Activated T-cell treated with anti-CD3 and anti-CD28 coated beads for 4 hours (primary cell): ENCODE measurements at places on chromosomes 4 and X.

DNA sequence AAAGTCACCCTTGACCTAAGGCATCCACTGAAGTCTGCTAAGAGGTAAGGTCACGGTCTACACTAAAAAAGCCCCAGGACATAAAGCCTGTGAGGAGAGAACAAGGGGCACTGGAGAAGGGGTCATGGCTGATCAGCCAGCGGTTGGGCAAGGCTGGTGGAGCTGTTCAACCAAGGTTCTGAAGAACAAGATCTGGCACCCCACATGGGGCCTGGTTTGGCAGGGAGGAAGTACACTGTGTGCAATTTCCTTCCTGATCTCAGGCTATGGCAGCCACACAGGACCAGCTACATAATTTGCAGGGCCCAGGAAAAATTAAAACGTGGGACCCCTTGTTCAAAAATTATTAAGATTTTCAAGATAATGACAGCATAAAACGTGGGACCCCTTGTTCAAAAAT lies 14.1 kb upstream of the BRS3 start:
- no peak for DNase-seq

DNA sequence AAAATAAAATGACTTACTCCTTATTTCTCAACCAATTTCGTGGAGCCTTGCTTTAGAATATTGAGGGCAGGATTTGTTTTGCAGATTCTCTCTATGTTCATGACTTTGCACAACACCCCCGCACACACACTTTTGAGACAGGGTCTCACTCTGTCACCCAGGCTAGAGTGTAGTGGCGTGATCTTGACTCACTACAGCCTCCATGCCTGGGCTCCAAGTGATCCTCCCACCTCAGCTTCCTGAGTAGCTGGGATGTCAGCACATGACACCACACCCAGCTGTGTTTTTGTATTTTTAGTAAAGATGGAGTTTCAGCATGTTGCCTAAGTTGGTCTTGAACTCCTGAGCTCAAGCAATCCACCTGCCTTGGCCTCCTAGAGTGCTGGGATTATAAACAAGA lies 12.0 kb downstream of the CT47C1 start:
- DNase-seq = no peak

- no peak for DNase-seq
Observed at GRCh38 chrX:140099221-140099620, 133.9 kb upstream of the CXorf66 start.

DNA sequence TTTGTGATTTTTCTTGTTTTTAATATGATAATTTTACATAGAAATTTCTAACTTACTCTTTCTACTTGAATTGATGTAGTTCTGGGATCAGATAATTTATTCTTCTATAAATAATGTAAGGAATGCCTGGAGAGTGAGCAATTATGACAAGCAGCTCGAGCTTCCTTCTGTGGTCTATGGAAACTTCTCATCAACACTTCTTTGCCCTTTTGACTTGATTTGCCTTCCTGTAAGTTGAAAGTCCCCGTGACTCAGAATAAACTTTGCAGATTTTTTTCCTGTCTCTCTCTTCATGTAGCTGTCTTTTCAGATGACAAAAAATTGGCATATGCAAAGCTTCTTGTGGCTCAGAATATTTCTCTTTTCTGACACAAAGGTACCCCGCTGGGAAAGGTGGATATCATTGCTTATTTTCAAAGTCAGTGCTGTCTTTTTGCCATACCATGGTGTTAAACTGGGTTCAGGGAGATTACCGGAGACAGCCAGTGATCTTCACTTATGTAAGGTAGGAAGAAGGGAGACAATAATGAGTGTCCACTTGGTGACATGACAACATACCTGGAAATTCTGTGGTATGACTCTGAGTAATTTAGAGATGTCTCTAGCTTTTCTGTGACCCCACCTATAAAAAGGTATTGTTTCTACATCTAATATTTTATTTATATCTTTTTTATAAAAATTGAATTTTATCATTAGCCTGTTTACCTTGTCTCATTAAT lies 278.6 kb upstream of the GNPDA2 start:
- no peak for DNase-seq

GRCh38 chrX:147912093-147912801 lies 528 bp downstream of the FMR1 start:
- DNase-seq = no peak

DNA sequence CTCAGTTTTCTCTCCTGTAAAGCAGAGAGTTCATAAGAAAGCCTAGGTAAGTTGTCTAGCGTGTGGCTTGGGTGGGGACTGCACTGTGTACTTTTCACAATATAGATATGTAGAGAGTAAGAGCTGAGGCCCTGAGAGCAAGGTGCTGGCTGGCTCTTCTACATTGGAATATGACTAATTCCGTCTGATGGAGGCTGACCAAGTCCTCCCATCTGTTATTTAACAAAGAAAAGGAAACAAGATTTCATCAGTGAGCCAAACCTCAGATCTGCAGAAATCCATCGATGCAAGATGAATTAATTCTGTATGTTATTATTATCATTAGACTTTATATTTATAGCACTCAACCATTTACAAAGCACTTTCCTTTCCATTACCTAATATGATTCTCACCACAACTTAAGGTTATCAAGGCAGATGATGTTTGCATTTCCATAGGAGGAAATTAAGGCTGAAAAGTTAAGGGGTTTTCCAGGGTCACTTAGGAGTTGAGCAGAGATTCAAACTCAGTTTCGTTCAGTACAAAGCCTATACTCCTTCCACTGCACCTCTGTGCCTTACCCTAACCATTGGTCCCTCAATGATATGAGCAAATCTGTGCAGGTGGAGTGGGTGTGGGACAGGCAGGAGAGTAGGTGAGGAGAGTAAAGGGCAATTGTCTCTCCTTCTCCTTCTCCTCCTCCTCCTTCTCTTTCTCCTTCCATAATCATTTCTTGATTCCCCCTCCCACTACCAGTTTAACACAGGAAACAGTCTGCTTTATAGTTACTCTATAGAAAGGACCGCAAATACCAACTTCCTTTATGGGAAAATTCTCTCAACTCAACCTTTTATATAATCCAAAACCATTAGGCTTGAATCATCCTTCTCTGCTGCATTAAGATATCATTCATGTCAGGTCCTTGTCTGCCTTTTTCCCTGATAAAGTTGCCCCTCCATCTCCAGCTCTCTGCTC lies 27.6 kb upstream of the SRD5A3 start:
- no peak for DNase-seq

- DNase-seq = no peak
Observed at GRCh38 chr4:121449416-121449815, 68.6 kb upstream of the QRFPR start.

DNA sequence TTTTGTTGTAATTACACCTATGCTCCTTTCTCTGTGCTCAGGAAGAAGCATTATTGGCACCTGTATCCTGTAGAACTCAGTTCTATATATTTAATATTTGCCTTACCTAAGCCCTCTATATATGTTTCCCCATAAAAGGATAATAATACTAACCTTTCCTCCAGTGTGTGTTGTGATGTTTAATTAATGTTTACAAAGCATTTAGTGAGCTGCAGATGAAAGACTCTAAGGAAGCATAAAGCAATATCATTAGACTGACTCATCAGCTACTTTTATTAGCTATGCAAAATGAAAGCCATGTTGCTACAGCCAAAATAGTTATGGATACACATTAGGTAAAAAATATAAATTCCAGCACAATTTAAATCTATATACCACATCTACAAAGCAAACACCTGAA lies 93.6 kb upstream of the PTPN13 start:
- DNase-seq = no peak

DNA sequence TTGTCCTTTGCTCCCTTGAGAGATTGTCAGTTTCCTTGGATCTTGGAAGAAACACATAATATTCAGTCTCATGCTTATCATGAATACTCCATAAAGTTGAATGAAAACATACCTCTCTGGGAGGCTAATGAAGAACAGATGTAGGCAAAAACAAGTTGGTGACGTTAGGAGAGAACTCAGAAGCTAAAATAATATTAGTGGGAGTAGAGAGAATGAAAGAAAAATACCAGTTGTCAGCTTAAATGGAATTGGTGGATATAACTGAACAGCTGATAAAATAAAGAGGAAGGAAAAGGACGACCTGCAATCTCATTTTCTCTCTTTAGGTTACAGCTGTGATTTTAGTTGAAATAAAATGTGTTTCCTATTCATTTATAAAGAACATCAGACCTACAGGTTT lies 124.8 kb downstream of the SNCA start:
- no peak for DNase-seq
